ENCODE measurements at places on chromosomes 1 and 21.

- DNase-seq: no peak
Measured at GRCh38 chr21:34939673-34940331, 109.3 kb downstream of the RUNX1 start.

- DNase-seq: no peak
Measured at GRCh38 chr1:6095511-6096242, 50.0 kb downstream of the KCNAB2 start.

DNA sequence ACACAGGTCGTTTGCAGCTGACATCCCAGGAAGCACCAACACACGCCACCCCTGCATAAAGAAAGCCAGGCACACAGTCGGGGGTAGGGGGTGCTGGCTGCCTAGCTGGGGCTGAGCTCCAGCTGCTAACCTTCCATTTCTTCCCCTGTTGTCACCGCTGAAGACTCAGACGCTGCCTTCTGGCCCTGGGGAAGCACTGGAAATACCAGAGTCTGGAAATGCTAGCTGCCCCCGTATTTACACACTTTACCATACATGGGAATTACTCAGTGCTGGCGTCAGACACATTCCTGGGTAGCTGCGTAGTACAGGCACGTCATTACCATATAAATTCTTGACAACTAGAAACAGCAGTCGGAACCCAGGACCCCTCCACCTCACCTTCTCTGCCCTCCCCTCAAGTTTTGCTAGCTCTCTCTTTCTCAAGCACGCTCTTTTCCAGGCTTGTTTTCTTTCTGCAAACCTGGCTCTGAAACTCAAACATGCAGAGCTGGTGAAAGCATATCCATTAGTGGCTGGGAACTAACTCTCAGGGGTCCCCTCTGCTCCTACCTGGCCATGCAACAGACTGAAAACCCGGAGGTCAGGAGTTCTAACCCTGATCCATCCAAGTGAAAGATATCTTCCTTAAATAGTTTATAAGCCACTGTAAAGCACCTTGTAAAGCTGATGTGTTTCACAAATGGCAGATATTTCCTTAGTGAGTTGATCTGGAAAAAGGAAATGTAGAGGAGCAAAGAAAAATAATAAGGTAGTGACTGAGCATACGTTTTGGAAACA, 3.3 kb downstream of the CSRP1 start:
- DNase-seq: no peak

- DNase-seq: no peak
Measured at GRCh38 chr1:233759665-233760064, 144.8 kb upstream of the SLC35F3 start.

- DNase-seq: no peak
Measured at GRCh38 chr1:238606896-238607295, 716.2 kb upstream of the ZP4 start.

GRCh38 chr1:3981261-3981660, 81.2 kb upstream of the C1orf174 start:
- DNase-seq: no peak

DNA sequence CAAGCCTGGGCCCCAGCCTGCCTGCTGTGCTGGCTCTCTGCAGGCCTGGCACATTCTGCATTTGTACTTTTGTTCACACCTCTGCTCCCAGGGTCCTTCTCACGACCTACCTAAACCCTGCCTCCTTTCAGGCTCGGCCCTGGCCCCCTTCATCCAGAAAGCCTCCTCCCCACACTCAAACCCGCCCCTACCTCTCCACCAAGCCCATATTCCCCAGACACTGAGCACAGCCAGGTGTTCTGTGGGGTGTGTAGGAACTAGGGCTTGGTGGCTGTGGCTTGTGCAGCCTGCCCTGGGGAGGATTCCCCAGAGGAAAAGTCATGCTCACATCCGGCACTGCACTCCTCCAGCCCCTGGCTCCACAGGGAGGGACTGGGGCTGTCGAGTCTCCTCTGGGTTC, 8.2 kb upstream of the MIXL1 start:
- no peak for DNase-seq

- DNase-seq: no peak
Measured at GRCh38 chr1:204782118-204782700, 88.5 kb upstream of the NFASC start.

Data from NCI-H1417 treated with DMSO at 0.1 percent for 48 hours (cell line).